Bone marrow (tissue), 2 donors: ENCODE measurements at places on chromosomes 2 and 18.

GRCh38 chr2:70855667-70856066, 20.1 kb upstream of the CD207 start:
- no peak for DNase-seq

DNA sequence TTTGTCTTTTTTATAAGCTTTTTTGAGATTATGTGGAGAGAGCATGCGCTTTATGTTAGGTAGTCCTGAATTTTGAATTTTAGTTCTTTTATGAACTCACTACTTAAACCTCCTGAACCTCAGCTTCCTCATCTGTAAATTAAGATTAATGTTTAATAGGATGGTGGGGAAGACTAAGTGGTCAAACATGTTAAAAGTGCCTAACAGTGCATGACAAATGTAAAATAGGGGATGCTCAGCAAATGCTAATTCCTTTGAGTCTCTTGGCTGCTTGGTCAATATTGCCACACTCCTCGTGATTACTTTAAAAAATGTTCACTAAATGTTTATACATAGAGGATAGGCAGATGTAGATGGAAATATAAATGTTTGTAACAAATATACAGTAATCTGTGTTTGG, 6.8 kb downstream of the BIRC6 start:
- no peak for DNase-seq

DNA sequence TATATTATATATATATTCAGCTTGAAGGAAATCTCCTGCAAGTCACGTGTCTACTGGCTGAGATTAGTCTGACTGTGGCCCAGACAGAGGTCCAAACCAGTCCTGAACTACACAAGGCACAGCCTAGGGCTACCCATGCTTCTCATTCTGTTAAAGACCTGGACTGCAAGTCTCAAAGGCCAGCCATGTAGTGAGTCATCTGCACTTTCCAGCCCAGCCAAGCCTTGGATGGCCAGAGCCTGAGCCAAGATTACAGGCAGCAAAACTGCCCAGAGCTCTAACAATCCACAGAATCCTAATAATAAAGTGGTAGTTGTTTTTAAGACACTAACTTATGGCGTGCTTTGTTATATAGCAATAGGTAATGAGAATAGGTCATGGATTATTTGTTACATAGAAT, 259.6 kb downstream of the SS18 start:
- no peak for DNase-seq

DNA sequence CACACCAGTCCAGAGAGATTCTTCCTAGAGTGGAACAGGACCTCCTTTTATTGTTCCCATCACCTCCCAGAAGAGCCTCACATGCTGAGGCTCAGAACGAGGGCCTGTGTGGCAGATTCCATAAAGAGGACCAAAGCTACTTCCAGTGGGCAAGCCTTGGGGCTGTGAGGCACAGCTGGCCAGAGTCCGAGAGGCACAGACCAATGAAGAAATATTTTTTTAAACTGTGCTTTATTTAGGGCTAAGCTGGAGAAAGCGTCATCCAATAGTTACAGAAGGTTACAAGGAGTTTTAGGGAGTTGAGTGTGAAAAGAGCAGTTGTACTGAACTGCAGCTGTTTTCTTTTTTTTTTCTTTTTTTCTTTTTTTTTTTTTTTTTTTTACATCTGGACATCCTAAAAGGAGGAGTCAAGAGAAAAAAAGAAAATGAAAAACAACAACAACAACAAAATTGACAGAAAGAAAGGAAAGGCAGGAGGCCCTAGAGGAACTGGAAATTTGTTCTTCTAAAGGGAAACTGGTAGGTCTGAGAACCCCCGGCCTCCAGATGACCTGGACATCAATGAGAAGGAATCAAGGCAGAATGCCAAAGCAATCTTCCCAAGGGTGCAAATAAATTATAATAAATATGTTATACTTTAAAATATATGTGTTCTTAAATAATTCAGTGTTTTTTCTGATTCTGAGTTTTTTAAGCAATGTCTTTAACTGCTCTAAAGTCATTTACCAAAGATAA, 322.6 kb downstream of the CELF4 start:
- no peak for DNase-seq

GRCh38 chr2:3200420-3200939, 177.1 kb downstream of the EIPR1 start:
- DNase-seq = no peak

DNA sequence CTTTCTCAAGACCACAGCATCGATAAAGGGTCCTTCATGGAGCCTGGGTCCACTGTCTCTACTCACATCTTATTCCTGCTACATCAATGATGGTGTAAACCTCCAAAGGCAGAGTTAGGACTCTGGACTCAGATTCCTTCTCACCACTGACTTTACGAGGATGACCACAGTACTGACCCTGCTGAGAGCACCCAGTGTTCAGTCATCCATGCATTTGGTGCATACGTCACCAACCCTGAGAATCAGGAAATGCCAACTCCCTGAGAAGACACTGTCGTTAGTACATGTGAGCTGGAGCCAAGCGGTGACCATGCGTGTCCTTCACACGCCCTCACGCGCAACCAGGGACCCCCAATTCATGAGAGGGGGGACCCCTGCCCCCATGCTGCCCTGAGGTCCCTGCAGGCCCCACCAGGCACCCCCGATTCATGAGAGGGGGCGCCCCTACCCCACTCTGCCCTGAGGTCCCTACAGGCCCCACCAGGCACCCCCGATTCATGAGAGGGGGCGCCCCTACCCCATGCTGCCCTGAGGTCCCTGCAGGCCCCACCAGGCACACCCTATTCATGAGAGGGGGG, 178.4 kb upstream of the TPO start:
- DNase-seq = no peak

DNA sequence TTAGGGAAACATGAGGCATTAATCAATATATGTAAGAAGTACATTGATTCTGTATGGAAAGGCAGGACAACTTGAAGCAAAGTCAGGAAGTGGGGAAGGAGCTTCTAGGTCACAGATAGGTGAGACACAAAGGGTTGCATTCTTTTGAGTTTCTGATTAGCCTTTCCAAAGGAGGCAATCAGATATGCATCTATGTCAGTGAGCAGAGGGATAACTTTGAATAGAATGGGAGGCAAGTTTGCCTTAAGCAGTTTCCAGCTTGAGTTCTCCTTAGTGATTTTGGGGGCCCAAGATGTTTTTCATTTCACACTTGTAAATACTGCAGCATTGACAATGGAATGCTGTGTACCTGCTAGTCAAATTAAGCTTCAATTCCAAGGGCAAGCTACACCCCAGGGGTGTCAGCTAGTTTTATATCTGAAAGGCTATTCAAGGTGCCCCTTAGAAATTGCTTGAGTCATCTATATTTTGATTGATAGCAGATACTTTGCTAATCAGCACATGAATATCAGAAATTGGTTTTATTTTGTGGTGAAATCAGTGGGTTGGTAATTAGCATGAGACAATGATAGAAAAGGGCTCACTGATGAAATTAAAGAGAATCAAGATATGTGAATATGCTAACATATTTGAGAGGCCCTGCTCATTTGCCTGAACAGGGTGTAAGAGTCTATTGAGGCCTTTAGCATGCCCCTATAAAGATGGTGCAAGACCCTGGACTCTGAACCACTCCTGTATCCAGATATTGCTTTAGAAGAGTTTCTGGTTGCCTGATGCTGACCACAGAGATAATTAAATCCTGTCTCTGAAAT, 131.5 kb downstream of the TMEM17 start:
- DNase-seq = no peak

DNA sequence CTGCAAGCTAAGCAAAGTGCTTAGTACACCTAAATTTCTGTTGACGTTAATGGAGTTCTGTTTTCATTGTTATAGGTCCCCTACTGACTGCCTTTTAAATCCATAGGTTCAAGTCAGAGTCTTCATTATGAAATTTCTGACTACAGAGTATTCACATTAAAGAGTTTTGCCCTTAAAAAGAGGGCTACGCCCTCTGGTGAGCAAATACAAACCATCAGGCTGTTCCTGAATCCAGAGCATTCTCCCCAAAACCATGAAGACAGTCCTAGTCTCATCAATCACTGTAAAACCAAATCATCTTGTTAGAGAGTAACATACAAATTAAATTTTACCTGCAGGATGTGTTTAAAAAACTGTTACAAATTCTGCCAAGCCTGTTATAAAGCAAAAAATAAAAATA, 1091.7 kb downstream of the TDRD15 start:
- no peak for DNase-seq

- DNase-seq = no peak
Observed at GRCh38 chr2:222241128-222241870, 57.5 kb downstream of the PAX3 start.

GRCh38 chr18:34704823-34705222, 5.3 kb upstream of the DTNA start:
- DNase-seq = no peak

DNA sequence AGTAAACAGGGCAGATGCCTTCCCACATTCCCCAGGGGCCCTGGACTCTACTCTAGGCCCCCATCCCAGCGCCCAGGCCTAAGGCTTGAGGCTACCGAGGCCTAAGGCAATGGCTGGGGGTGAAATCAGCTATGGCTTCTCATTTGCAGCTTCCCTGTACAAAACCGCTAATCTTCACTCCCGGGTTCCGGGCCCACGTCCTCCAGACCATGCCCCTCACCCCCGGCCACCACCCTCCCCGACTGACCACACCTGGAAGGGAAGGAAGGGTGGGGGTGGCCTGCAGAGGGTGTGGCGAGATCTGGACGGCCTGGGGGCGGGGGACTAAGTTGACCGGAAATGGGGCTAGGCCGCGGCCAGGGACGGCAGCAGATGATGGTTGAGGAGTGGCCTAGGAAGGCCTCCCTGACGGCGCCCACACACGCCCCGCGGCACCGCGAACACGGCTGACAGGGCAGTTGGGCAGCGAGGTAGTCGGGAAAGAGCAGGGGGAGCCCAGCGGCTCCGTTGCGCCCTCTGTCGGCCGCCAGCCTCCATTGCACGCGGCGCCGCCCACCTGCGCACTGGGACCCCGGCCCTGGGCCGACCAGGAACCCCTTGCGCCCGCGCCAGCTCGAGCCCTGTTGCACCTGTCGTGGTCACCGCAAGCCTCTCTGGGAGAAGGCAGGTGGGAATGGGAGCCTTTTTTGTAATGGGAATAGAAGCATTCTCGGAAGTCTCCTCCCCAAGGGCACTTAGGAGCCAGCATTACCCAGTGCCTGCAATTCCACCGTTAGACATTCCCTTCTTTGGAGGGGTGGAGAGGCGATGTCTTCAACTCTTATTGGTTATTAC, 117.1 kb upstream of the STPG4 start:
- DNase-seq = no peak

- DNase-seq = peak; percentile 37
Observed at GRCh38 chr2:197216361-197216979, 94.1 kb downstream of the ANKRD44 start.

DNA sequence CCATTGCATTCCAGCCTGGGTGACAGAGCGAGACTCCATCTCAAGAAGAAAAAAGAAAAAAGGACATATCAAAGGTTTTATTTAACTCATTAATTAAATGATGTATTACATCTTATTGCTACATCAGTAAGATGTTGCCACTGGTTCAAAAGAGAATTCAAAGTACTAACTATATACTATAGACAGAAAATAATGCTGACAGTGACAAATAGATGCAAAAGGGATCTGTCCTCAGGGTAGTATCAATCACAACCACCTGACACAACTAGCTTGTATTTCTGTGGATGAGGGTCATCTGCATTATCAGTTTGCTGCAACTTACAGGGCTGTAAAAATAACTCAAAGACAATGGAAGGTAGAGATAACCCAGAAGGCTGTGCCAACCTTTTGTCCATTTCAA, 16.4 kb upstream of the CREG2 start:
- DNase-seq = no peak

- no peak for DNase-seq
Observed at GRCh38 chr2:222434204-222434603, 9.9 kb downstream of the SGPP2 start.

DNA sequence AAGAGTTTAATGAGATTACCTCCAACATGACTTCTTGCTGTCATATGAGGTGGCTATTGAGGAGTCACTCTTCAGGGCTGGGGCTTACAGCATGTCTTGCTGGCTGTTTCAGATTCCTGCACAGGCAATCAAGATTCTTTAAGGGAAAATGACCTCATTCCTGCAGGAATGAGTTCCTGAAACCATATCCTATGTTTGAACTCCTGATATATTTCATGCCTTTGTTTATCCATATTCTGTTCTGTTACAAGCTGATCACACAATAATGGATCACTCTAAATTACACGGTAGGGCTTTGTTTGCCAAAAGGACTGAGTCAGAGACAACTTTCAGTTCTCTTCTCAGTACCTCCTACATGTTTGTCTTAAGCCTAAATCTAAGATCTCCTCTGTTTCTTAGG, 879.8 kb upstream of the PIK3C3 start:
- DNase-seq = no peak

GRCh38 chr2:113007250-113007649, 2.0 kb downstream of the IL36A start:
- DNase-seq = no peak

- no peak for DNase-seq
Observed at GRCh38 chr2:117775703-117776219, 38.7 kb upstream of the DDX18 start.

DNA sequence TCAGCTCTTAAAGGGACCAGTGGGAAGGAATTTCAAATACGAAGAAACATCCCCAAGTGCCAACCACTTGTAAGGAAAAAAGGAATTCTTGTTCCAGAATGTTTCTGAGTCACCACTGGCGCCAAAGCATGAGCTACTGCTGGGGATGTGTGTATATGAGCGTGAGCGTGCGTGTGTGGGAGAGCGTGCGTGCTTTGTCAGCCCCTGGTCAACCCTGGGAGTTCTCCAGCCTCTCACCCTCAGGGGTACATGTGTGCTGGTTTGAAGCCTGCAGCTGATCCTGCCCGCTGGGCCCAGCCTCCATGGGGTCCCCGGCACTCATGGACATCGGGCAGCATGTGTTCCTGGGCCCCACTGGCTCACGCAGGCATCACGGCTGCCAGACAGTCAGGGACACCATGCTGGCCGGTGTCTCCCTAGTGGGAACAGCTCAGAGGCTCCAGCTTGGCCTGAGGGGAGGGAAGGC, 17.1 kb downstream of the HS6ST1 start:
- no peak for DNase-seq

GRCh38 chr18:51191128-51191717, 6.3 kb downstream of the MEX3C start:
- peak; percentile 12 for DNase-seq

- DNase-seq = peak; percentile 74
Observed at GRCh38 chr2:197205585-197206215, 104.9 kb downstream of the ANKRD44 start.

- no peak for DNase-seq
Observed at GRCh38 chr2:48450256-48450655, 79.7 kb upstream of the STON1 start.

GRCh38 chr2:8653485-8653884, 28.4 kb upstream of the ID2 start:
- DNase-seq = no peak

DNA sequence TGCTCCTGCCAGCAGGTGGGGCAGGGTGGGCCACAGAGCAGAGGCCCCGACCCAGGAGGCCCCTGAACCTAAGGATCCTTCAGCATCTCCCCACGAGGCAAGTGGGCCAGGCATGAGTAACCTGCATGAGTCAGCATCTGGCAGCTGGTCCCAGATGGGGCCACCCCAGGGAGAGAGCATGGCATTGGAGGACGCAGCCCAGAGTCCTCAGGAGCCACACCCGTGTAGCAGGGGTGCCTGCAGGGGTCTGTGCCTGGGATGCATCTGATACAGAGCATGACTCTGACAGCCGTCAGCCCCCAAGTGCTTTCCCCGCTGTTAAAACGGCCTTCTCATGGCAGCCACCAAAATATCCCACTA, 185.6 kb upstream of the SALL3 start:
- no peak for DNase-seq
